ENCODE measurements at places on chromosomes 7 and 10.

DNA sequence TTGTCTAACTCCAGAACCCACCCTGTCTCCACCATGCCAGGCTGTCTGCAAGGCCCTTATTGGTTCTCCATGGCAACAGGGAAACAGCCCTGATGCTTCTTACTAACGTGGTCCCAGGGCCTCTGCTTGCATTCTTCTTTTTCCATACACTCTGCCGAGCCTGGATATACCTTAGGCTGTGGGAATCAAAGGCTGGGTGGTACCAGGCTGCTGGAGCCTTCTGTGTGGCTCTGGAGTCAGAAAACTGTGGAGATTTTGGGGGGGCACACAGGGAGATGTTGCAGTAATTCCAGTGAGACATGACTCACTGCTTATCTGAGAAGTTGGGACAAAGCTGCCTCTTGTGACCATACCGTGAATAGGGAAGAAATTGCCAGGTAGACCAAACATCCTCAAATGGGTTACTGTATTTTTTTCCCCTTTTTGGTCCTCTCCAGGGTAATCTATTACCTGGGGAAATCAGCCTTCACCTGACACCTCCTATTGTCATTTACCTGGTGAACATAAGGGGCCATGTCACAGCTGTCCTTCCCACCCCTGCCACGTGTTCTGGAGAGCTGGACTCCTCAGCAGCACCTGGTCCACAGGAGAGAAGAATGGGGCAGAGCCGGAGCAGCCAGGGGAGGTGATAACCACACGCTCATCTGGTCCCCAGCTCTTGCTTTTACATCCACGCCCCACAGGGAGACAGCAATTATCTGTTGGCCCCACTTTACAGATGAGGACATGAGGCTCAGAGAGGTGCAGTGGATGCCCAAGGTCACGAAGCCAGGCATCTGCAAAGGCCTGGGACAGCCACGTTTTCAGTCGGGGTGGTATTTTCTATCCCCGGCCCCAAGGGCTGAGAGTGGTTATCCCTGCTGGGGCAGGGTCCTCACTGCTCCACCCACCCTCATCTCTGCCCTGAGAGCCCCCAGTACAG lies 4.6 kb downstream of the CHST3 start:
- DNase-seq, result no peak

DNA sequence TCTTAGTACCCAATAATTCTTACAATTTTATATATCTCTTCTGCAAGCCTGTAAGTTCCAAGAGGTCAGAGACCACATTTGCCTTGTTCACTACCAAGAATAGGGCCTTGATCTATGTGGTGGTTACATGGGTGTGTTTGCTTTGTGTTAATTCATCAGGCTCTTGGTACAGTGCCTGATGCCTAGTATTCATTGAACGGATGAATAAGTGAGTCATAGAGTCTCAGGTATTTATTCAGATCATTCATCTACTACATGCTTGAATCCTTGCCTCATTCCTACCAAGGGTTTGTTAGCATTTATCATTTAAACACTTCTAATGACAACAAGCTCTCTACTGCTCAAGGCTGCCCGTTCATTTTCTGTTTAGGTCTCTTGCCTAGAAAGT lies 11.3 kb upstream of the SGPL1 start:
- DNase-seq, result no peak

DNA sequence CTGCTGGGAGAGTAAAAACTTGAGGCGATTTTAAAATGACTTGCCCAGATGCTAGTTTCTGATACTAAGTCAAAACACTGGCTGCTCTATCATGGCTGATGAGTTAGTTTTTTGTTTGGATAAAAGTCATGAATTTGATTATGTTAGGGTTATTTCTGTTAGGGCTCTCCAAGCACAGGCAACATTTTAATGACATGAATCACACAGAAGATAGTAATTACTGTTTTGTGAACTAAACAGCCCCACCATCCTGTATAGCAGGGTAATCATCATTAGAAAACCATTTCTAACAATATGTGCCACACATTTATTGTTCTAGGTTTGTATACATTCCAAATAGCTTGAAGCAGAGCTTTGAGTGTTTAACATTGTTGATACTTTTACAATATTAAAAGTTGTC lies 750.3 kb downstream of the ANKRD7 start:
- no peak for DNase-seq

GRCh38 chr7:132055336-132056120 lies 499.1 kb upstream of the PODXL start:
- DNase-seq, result no peak

DNA sequence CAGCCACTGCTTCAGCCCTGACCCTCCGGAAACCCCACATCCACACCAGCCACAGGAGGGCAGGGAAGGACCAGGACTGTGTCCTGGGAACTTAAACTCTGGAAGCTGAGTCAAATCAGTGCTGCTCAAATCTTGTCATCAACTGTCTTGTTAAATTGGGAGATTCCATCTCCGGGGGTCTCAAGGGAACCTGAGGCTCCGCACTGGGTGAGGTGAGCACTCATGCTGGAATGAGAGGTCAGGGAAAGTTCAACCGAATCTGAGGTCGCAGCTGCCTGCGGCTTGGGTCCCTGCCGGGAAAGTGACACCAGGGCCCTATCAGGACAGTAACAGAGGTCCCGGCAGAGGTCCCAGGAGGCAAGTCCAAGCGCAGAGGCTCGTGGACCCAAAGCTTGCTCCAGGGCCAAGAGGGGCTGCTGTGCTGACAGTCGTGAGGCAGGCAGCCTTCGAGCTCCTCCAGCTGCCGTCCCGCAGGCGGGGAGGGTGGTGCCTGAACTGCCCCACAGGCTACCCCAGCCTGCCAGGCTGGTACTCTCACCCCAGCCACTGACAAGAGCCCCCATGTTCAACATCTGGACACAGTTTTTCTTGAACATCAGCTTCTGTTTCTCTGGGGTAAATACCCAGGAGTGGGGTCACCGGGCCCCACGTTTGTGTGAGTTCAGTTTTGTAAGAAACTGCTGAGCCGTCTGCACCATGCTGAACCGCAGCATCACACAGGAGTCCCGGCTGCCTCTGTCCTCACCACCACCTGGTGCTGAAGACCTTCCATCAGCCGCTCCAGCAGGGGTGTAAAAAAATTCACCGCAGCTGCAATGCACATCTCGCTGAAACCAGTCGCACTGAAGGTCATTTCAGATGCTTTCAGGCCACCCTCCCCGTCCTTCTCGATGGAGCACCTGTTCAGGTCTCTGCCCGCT lies 101.0 kb downstream of the DIP2C start:
- peak; percentile 20 for DNase-seq

DNA sequence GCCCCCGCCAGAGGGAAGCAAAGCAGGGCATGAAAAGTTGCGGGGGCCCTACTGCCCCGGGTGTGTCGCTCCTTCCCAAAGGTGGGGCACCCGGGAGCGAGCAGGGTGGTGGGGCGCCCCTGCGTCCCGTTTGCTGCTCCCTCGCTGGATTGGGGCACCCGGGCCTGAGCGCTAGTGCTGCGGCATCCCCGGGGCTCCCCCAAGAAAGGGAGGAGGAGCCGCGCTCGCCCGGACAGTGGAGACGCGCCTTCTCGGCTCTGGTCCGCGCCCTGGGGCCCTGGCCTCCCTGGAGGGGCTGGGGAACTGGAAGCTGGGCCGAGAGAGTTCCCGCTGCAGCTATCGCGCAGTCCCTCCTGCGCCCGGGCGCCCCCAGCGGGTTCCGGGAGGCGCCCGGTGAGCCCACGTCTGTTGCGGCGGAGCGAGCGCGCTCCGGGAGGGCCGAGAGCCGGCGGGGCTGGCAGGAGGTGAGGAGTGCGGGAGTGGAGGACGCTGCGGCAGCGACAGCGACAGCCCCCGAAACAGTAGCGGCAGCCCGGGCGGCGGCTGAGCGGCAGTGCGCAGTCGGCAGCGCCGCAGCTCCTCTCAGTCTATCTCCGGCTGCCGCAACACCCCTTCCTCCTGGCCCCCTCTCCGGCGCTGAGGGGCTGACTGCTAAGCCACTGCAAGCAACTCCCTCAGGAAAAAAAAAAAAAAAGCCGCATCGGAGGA lies 504 bp upstream of the BMPER start:
- no peak for DNase-seq

DNA sequence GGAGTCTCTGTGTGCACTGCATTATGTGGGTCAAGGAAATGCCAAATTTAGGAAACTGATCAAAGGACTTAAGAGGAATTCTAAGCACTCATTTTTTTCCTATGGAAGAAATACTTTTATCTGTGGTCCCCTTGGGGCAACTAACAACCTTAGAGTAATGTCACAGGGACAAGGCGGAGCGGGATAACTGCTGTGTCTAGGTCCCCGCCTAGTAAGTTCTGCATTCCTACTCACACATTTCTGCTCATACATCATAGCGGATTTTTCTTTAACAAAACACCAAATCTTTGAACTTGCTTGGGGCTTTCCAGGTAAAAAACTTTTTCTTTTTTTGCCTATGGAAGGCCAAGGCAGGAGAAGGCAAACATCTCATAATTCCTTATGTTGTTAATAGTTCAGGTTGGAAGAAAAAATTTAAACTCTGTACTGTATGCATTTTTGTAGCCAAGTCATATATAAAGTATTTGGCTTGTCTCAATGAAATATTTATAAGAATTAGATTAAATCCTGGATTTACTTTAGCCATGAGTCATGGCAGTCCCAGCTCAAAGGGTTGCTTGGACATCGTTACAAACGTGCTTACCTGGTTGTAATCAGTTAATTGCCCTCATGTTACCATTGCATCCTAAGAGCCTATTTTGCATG lies 285.0 kb downstream of the PHTF2 start:
- no peak for DNase-seq

DNA sequence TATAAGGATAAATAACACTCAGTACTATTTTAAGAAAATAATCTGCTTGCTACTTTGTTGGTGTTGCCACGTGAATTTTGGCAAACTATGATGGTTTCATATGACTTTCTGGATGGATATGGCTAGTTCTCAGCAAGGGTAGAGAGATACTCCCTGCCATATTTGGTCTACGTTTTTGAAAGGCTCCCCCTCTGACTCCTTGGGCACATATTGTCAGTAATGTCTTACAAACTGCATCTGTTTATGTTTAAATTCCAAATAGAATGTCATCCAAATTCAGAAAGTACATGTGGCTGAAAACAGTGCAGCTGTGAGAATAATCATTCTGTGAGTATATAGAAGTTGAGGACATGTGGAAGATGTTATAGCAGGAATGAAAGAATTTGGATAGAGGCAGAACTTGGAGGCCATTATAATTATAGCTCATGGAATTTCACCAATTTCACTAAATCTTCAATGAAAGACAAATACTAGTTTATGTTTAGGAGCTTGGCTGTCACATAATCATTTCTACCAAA lies 107.8 kb downstream of the SRI start:
- no peak for DNase-seq

DNA sequence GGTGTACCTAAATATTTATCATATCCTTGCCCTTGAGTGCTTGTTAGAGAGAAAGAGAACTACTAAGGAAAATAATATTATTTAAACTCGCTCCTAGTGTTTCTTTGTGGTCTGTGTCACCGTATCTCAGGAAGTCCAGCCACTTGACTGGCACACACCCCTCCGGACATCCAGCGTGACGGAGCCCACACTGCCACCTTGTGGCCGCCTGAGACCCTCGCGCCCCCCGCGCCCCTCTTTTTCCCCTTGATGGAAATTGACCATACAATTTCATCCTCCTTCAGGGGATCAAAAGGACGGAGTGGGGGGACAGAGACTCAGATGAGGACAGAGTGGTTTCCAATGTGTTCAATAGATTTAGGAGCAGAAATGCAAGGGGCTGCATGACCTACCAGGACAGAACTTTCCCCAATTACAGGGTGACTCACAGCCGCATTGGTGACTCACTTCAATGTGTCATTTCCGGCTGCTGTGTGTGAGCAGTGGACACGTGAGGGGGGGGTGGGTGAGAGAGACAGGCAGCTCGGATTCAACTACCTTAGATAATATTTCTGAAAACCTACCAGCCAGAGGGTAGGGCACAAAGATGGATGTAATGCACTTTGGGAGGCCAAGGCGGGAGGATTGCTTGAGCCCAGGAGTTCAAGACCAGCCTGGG lies 11.4 kb downstream of the SERPINE1 start:
- peak; percentile 96 for DNase-seq

GRCh38 chr7:2443491-2443890 lies 32.7 kb downstream of the GRIFIN start:
- no peak for DNase-seq

- DNase-seq, result no peak
Measured at GRCh38 chr10:117647306-117647705, 104.8 kb downstream of the EMX2 start.

GRCh38 chr10:7587168-7587864 lies 79.5 kb downstream of the ITIH5 start:
- DNase-seq, result no peak

DNA sequence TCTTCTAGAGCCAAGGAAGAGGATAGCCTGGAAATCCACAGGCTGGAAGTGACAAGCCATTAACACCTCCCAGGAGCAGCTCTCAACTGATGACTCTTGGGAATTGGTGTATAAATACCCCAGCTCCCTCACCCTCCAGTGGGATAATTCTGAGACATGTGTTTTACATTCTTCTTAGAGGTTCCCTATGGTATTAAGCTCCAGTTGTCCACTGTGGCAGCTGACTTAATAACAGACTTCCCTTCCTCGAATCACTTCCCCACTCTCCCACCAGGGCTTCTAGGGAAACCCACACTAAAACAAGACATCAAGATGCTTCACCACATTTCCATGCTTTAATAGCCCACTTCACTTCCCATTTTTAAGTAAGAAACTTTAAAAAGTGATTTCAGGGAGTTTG lies 47.2 kb downstream of the FAM107B start:
- no peak for DNase-seq

DNA sequence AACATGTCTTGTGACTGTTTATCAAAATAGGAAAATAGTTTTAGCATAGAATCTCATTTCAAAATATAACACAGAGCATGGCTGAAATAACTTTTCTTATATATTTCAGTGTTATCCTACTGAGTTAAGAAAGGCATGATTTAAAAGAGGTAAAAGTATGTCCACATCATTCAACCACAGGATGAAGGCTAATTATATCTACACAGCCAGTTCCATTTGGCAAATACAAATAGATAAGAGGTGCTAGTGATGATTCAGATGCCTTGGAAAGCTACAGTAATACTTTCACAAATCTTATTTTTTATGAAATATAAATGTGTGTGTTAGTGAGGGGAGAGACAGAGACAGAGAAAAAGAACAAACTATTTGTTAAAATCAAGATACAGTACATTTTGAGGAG lies 42.9 kb upstream of the PCDH15 start:
- DNase-seq, result no peak

DNA sequence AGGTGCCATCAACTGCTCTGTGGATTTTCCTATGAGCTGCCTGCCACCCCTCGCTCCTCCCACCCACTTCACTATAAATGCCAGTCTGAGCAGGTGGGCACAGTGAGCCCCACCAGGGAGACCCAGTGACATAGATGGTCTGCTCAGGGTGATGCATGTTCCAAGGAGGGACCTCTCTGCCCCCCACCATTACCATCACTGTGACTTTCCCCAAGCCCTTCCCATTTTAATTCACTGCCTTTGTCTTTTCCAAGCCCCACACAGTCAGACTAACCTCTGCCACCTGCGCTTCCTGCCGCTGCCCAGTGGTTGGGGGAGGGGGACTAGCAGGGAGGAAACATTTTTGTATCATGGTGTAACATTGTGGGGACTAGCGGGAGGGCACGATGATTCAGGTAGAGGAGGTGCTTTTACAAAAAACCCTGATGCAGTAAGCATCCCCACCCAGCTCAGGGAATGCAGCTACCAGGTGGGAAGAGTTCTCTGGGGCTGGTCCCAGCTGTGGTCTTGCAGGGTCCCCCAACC lies 24.6 kb downstream of the PRSS2 start:
- no peak for DNase-seq

GRCh38 chr7:756928-757560 lies 30.0 kb upstream of the PRKAR1B start:
- DNase-seq, result peak; percentile 57
